ENCODE measurements at places on chromosomes 11 and 22.

DNA sequence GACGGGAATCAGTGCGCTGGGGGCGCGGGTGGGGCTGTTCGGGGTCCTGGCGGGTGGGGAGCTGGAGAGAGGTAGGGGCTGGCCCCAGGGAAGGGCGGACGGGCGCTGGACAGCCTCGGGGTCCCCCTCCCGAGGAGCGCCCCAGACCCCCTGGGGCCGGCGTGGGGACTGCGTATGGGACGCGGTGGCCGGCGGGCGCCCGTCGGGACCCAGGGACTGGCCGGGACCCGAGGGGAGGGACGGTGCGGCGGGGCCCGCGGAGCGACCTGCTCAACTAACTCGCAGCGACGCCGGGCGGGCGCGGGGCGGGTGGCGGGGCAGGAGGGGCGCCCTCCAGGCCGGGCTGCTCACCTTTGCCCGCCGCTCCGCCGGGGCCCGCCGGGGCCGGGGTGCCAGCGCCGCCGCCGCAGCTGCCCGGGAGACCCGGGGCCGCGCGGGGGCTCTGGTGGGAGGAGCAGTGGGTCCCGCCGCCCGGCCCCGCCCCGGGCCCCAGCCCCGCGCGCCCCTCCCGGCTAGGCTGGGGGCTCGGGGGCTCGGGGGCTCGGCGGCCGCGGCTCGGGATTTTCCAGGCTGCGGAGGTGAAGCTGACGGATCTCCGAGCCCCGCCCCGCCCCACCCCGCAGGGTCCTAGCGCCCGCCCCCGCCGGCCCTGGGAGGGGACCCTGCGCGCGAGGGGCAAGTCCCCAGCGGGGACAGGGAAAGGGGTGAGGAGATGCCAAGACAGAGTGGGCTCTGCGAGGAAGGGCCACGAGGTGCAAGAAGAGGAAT is 12.3 kb downstream of the STARD10 start:
- DNase-seq = peak; percentile 27

DNA sequence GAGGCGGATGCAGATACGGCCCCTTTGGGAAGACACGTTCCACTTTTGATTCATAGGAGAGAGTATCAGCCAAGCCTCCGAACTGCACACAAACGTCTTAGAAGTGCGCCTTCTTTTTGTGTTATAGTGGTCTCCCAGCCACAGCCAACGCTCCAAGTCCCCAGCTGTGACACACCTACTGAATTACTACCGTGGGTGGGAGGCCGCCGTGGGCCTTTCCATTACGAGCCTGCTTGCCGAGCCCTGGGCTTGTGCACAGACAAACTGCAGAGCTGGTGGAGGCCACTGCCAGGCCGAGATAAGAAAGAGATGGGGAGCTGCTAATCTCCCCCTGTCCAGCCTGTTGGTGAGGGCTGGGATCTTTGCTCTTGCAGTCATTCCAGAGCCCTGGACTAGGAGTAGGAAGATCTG is 761 bp downstream of the HMBS start:
- DNase-seq = no peak

- no peak for DNase-seq
Observed at GRCh38 chr11:19474211-19474610, 233.5 kb upstream of the E2F8 start.

DNA sequence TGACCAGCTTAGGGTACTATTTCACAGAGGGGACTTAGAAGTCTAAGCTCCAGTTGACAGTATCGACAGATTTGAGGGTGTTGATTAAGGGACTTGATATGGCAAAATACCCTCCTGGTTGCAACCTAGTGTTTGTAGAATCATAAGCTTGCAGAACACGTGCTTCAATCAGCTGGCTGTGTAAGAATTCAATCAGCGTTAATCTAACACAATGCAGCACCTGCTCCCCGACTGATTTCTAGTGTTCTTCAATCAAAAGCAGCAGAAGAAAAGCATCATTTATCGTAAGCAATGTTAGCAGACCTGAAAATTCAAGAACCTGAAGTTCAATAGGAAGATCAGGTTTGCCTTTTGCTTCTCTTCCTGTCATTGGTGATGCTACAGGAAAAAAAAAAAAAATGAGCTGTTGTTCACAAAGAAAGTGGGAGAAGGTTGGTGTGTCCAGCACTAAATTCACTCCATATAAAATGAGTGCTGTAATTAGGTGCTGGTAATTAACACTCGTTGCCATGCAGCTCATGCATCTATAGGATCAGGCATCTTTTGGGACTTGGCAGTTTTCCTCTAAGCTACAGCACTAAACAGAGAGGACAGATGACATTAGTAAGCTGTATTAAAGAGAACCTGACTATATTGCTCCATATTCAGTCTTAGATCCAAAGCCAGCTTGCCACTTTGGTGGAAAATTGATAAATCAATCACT is 840.3 kb downstream of the OPCML start:
- DNase-seq = no peak

DNA sequence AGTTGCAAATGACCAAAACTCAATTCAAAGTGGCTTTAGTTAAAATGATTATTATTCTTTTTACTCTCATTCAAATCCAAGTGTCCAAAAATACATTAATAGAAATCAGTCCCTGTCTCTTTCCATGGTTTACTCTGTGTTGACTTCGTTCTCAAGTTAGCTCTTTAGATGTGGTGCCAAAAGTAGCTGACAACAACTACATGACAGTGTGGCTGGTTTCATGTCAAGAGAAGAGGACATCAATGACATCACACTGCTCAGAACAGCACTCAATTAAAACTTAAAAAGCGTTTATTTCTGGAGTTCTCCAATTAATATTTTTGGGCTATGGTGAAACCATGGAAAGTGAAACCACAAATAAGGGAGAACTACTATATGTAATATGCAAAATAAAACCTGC is 1746.9 kb downstream of the LRRC4C start:
- no peak for DNase-seq

All from NCI-H510A (cell line).